ENCODE measurements at places on chromosomes 16 and 17. TPM values are rescaled to one million over a fixed set of nuclear protein-coding genes. Genes with fewer than 3 reads are reported as not detected.

GRCh38 chr17:9249245-9249953 lies 228.1 kb downstream of the NTN1 start:
- DNase-seq, result no peak
- H3K27ac ChIP-seq, result peak overlapping the region; percentile 11
- no peaks in the 10 kb centered on the region for H3K36me3 ChIP-seq
- H3K4me1 ChIP-seq, result peaks cover 52% of the 10 kb centered on the region
- H3K4me3 ChIP-seq, result no peak overlapping the region

DNA sequence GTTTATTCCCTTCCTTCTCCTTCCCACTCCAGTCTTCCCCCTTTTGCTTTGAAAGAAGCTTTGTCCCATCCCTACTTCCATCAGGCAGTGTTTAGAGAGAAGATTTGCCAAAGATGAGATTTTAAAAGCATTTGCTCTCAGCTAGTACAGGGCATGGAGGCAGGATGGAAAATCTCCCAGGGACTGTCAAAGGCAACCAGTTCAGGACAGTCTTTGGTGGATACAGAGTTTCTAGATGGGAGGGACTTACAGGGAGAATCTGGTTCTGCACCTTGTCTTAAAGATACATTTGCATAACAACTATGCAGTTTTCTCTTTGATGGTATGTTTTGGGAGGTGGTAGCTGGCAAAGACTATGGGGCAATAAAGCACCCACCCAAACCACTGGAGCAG lies 26.2 kb downstream of the CHD9 start:
- no peak for DNase-seq
- no peak overlapping the region for H3K4me3 ChIP-seq
- H3K27ac ChIP-seq, result peak overlapping the region; percentile 44
- H3K36me3 ChIP-seq, result no peaks in the 10 kb centered on the region
- no peaks in the 10 kb centered on the region for H3K27me3 ChIP-seq

DNA sequence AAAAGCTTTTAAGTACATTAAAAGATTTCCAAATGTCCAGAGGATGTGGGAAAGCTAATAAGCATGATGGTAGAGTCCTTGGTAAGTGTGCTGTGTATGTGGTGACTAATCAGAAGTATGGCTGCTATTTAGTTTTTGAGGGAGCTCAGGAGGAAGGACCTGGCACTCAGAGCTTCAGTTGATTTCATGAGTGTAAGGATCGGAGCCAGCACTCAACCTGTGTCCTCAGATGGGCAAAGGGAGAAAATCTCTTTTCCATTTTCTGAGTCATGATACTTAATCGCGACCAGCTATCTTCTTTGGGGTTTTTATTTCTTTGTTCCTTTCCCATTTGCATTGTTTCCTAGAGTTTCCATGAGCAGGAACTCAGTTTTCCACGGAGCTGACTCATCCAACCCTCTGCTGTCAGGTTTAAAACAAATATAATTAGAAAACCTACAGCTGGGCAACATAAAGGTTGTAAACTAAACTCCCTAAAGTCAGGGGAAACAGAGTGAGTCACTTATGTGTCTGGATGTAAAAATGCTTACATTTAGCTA lies 125.4 kb downstream of the MAP2K6 start:
- peaks cover 12% of the 10 kb centered on the region for H3K36me3 ChIP-seq
- no peaks in the 10 kb centered on the region for H3K27me3 ChIP-seq
- no peaks in the 10 kb centered on the region for H3K4me1 ChIP-seq
- H3K4me3 ChIP-seq, result no peak overlapping the region
- H3K27ac ChIP-seq, result no peak overlapping the region

- no peak overlapping the region for H3K4me3 ChIP-seq
- no peak for DNase-seq
- H3K27me3 ChIP-seq, result no peaks in the 10 kb centered on the region
- no peak overlapping the region for H3K27ac ChIP-seq
- no peaks in the 10 kb centered on the region for H3K4me1 ChIP-seq
Measured at GRCh38 chr16:67927131-67927941, 4.3 kb downstream of the CTRL start.

- H3K36me3 ChIP-seq, result no peaks in the 10 kb centered on the region
- no peak overlapping the region for H3K4me3 ChIP-seq
- H3K27ac ChIP-seq, result no peak overlapping the region
- no peak for DNase-seq
Measured at GRCh38 chr17:79930062-79930876, 91.0 kb upstream of the CBX4 start.

DNA sequence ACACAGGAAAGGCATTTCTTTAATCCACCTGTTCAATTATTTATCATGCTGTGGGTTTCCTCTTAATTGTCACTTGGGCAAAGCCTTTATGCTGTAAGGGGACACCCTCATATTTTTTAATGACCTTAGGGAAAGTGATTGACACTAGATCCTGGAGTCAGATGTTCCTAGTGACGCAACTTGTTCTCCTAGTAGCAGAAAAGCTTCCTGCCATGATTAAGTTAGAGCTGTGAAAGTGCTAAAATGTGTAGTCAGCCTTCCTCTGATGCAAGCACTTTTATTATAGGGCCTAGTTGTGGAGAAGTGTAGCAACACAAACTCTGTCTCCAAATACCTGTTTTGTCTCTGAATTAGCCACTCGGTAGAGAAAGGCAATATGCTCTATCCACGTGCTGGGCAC lies 12.3 kb downstream of the TMEM100 start:
- H3K27ac ChIP-seq, result no peak overlapping the region
- H3K36me3 ChIP-seq, result no peaks in the 10 kb centered on the region

DNA sequence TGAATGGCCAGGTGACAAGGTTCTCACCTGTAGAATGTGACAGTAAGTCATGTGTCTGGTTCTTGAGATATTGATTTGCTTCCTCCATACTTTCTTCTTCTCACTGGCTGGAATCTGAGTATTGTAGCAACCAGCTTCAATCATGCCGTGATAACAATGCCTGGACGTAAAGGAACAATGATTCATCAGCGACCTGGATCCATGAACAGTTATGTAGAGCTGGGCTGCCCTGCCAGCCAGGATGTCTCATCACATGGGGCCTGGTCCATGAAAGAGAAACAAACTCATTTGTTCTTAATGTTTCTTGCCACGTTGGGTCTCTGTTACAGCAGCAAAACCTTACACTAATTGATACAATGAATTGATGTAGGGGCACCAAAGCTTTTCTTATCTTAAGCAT lies 627.2 kb downstream of the TOX3 start:
- H3K27me3 ChIP-seq, result no peaks in the 10 kb centered on the region
- no peaks in the 10 kb centered on the region for H3K36me3 ChIP-seq
- H3K27ac ChIP-seq, result no peak overlapping the region
- H3K4me1 ChIP-seq, result no peaks in the 10 kb centered on the region
- DNase-seq, result no peak
- no peak overlapping the region for H3K4me3 ChIP-seq

DNA sequence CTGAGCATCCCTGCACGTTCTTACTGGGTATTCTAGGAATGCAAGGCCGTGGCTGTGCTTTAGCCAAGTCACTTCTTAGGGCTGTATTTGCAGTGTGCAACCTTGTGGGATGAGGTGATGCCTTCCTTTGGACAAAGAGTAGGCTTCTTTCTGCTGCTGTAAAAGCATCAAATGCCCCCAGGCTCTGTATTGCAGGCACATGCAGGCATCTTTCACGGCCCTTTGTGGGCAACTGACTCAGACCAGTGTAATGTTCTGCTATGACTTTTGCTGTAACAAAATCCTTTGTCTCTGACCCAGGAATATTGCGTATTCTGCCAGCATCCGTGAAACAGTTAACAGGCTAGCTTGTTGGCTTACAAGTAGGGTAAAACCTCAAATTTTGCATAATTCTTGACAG lies 30.9 kb upstream of the GCSH start:
- H3K4me3 ChIP-seq, result no peak overlapping the region
- H3K27me3 ChIP-seq, result no peaks in the 10 kb centered on the region
- no peaks in the 10 kb centered on the region for H3K36me3 ChIP-seq
- no peak overlapping the region for H3K27ac ChIP-seq

DNA sequence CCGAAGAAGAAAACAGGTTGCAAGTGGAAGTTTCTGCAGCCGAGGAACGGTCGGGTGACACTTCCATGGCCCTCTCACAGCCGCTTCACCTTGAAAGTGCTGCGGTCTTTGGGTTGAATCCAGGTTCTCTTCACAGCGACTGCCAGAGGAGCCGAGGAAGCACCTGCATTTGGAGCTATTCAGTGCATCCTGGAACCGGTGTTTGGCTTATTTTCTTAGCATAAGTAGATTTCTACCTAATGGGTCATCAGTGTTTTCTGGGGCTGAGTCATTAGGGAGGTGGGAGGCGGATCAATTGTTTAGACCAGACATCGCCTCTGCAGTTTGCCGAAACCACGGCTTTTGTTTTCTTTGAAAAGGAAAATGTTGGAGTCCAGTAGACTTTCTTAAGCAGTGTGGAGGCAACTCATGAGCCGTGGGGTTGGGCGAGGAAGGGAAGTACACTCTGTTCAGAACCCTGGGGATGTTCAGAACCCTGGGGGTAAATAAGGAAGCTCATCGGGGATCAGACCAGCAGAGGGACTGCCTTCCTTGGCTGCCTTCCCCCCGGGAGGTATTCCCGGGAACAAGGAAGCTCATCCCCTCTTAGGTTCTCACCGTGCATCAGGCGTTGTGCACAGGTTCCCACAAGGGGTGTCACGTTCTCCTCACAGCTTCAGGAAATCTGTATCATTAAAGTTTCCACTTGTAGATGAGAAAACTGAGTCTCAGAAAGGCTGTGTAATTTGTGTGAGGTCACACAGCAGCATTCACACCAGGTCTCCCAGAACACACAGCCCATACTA lies 361.5 kb downstream of the SNX29 start:
- H3K27ac ChIP-seq, result no peak overlapping the region
- no peaks in the 10 kb centered on the region for H3K4me1 ChIP-seq

DNA sequence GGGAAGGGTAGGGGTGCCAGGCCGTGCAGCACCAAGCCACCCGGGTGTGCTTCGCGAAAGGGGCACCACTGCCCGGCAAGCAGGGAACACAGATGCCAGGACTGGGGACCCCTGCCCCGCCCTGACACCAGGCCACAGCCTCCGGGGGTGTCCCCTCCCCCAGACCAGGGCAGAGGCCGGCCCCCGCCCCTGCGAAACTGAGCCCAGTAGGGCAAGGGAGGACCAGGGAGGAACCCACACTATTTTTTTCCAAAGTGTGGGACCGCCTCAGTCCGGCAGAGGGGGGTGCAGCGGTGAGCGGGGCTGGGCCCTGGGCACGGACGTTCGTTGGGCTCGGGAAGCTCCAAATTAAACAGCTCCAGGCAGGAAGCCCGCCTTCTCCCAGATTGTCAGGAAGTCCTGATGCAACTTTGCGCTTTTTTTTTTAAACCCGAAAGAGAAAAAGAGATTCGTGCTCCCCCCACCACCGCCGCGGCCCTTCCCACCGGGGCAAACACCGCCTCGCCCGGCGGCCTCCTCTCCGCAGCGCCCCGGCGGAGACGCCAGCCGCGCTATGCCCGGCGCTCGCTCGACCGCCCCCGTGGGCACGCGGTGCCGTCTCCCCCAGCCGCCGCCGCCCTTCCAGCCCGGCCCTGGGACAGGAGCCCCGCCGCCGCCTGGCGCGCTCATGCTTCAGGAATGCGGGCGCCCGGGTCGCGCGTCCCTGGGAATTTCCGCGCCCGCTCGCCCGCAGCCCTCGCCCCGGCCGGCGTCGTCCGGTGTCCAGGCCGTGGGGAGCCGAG lies 755 bp downstream of the PIEZO1 start:
- peaks cover 58% of the 10 kb centered on the region for H3K4me1 ChIP-seq
- DNase-seq, result no peak
- no peaks in the 10 kb centered on the region for H3K36me3 ChIP-seq

- no peak overlapping the region for H3K27ac ChIP-seq
- H3K27me3 ChIP-seq, result no peaks in the 10 kb centered on the region
- no peaks in the 10 kb centered on the region for H3K4me1 ChIP-seq
- H3K36me3 ChIP-seq, result peaks cover 3% of the 10 kb centered on the region
Measured at GRCh38 chr16:12159672-12160071, 183.1 kb downstream of the SNX29 start.

Gene FOXL1
- 0.19 TPM for total RNA-seq

Gene LRRC37A
- total RNA-seq, result 3.3 TPM

Gene UTS2R
- total RNA-seq, result 0.33 TPM

Gene PRAC2
- total RNA-seq, result not detected

Gene IGF2BP1
- 10.9 TPM for total RNA-seq

Gene SOST
- 0.14 TPM for total RNA-seq
